ENCODE measurements at places on chromosomes 7 and 10. TPM values are rescaled to one million over a fixed set of nuclear protein-coding genes. Genes with fewer than 3 reads are reported as not detected.

DNA sequence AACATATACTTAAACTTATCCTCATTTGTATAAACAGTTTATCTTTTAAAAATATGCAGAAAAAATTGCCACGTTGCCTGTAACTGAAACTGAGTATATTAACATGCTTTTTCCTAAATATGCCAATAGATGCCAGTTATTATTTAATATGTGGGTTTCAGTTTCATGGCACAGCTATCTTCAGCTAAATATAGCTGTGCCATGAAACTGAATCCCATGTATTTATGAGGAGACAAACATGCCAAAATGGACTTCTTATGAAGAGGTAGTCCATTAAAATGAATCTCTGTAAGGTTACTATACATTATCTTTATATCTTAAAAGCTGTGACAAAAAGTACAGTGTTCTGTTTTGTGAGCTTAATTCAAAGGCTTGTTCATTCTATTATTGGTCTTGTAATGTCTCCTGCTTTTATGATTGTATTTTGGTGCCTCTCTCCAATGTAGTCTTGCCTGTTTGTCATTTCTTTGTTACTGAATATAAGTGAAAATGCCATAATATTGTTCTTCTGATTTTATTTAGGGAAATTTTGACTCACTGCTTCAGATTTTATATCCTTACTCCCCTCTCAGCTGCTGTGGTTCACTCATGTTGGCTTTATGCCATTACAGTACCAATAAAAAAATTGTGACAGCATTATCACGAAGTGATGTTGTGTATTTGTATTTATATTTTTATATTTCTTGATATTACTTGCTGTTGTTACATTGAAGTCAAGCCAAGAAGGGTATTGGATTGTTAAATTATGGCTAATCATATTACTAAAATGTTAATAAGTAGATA, 34.3 kb upstream of the CACNA2D1 start:
- DNase-seq, result no peak

DNA sequence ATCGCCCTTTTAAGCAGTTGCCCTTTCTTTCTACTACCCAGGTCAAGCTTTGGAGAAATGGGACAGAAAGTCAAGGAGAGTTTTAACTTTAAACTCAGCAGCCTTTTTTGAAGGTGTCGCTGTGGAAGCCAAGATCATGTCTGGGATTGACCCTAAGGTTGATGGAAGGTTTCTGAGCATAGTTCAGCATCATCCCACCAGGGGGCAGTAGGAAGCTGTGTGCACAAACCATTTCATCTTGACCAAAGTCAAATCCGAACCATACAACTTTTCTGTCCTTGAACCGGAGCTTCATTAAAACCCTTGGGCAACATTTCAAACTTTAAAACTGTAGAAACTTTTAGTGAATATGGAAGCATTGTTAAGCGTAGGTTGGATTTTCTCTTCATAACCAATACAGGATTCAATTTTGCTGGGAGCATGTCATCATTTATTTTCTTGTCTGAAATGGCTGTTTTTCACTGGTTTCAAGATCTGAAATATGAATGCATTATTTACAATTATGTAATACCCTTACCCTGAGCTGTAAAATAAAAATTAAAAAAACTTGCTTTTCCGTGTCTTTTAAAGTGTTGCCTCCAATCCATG, 214.4 kb upstream of the KIAA1217 start:
- no peak for DNase-seq

SLC29A4 gene
- total RNA-seq, result 0.24 TPM

DNA sequence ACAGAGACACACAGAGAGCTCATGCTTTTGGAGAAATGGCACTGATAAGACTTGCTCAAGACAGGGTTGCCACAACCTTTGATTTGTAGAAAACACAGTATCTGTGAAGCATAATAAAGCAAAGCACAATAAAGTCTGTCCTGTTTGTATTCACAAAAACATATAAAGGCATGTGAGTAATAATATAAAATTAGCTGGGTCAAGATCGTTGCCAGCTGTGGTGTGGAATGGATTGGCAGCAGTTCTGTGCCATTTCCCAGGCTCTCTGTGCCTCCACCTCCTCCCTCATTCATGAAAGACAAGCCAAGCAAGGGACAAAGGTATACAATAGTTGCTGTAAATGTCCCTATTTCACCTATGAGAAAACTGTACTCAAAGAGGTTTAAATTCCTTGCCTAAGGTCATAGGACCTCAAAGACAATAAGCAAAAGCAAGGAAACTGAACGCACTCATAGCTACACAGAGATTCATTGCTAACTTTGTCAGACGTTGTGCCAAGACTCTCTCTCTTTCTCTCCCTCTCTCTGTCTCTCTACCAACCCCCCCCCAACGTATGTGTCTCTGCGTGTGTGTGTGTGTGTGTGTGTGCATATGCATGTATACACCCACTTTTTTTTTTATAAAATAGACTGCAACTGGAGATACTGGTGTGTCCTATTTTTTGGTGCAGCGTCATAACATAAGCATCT, 31.8 kb downstream of the CHST3 start:
- DNase-seq, result no peak
